ENCODE measurements at places on chromosomes 2 and 18. TPM values are rescaled to one million over a fixed set of nuclear protein-coding genes. Genes with fewer than 3 reads are reported as not detected.

CABYR gene
- 3.0 TPM for total RNA-seq

PLCD4 gene
- 0.93 TPM for total RNA-seq

FIGN gene
- total RNA-seq, result 4.7 TPM

VPS54 gene
- total RNA-seq, result 12.3 TPM

SCYGR4 gene
- not detected for total RNA-seq

IL1B gene
- 8.9 TPM for total RNA-seq

C1GALT1C1L gene
- total RNA-seq, result 0.47 TPM

SCN1A gene
- not detected for total RNA-seq

GNAL gene
- total RNA-seq, result 0.41 TPM

COL4A4 gene
- under 0.01 TPM for total RNA-seq

BMP10 gene
- not detected for total RNA-seq

TNFRSF11A gene
- total RNA-seq, result 1.4 TPM

SLC11A1 gene
- total RNA-seq, result 0.05 TPM

KCNJ13 gene
- total RNA-seq, result not detected

RAD51AP2 gene
- total RNA-seq, result not detected

RNF103 gene
- total RNA-seq, result 24.3 TPM

DSEL gene
- total RNA-seq, result 7.6 TPM

EPB41L3 gene
- 40.9 TPM for total RNA-seq

L3MBTL4 gene
- 0.53 TPM for total RNA-seq

RNF144A gene
- total RNA-seq, result 65.3 TPM

SERPINB10 gene
- not detected for total RNA-seq

CCDC85A gene
- 8.0 TPM for total RNA-seq

SERPINB2 gene
- 33.7 TPM for total RNA-seq

CFAP210 gene
- not detected for total RNA-seq

SULT1C3 gene
- not detected for total RNA-seq

SNORC gene
- total RNA-seq, result 0.39 TPM

C2orf42 gene
- total RNA-seq, result 8.4 TPM

All from glomerular endothelial cell (primary cell).